ENCODE measurements at places on chromosomes 2 and 18. TPM values are rescaled to one million over a fixed set of nuclear protein-coding genes. Genes with fewer than 3 reads are reported as not detected.

DNA sequence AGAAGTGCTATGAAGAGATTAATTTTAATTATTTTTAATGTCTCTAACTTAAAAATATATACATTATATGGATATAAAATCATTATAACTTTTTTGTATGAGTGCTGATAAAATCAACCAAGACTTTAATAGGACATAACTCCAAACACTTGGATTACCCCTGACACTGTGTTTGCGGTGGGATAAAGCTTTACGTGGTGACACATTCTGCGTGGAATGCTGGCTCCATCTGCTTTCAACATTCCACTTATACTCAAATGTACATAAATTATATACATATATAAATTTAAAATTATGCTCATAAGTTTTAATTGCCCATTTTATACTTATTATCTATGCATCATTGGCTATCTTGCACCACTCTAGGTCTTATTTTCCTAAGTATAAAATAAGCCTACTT lies 30.5 kb downstream of the LINC00305 start:
- no peak for DNase-seq

The METAP1D gene
- polyA plus RNA-seq, result 2.7 TPM

DNA sequence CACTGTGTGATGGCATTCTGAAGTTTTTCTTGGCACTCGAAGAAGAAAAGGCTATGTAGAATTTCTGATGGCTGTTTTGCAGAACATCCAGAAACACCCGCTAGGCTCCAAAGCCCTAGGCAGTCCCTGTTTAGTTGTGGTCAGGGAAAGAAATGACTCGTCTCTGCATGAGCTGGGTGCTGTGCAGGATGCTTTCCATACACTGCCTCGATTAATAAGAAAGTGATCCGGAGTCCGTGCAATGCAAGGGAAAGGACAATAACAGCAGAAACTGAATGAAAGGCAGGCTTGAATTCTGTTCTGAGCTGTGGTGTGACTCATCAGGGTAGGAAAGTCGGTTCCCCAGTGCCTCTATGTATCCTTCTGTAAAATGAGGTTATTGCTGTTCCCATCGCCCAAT lies 18.7 kb downstream of the MAPRE3 start:
- no peak for DNase-seq

The CNGA3 gene
- not detected for polyA plus RNA-seq

GRCh38 chr2:239118675-239119211 lies 270.9 kb downstream of the TWIST2 start:
- DNase-seq, result peak; percentile 17

DNA sequence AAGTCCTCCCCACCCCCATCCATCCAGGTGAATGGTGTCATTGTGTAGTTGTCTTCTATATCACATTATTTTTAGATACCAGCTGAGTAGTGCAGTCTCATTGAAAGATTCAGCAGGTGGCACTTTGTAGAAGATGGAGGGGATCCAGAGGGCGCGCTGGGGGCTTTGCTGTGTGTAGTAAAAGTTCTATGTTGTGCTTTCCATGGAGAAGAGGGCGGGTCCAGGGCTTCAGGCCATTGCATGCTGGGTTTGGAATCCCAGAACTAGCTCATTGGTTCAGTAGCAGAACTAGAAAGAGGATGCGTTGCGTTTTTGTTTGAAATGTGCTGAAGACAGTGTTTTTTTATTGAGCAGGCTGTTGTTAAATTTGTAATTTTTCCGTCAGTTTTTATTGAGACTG lies 120.0 kb downstream of the MAP4K4 start:
- no peak for DNase-seq

GRCh38 chr2:148130581-148130980 lies 109.7 kb downstream of the MBD5 start:
- no peak for DNase-seq

- no peak for DNase-seq
Measured at GRCh38 chr2:46836295-46837111, 79.1 kb downstream of the MCFD2 start.

The IL1R1 gene
- 0.30 TPM for polyA plus RNA-seq

The SOX11 gene
- not detected for polyA plus RNA-seq

The NBEAL1 gene
- 8.5 TPM for polyA plus RNA-seq

The LIMS4 gene
- 2.1 TPM for polyA plus RNA-seq

GRCh38 chr2:192159736-192160135 lies 35.0 kb downstream of the TMEFF2 start:
- no peak for DNase-seq

- DNase-seq, result no peak
Measured at GRCh38 chr18:54856105-54856646, 27.9 kb downstream of the RAB27B start.

DNA sequence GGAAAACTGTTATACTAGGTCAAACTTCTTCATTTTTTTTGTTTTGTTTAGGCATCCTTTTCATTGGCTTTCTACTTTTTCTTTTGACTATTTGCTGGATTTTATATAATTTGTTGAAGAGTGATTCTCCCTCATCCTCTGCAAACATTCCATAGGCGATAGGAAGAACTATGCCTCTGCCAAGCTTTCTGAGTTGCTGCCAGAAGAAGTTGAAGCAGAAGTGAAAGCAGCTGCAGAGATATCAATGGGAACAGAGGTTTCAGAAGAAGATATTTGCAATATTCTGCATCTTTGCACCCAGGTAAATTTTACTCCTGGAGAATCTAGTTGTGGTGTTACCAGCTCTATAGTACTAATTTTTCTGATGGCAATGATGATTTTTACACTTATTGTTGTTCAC lies 25.4 kb downstream of the NOP58 start:
- DNase-seq, result no peak

GRCh38 chr2:189581354-189582139 lies 961 bp upstream of the SLC40A1 start:
- no peak for DNase-seq

The DNPEP gene
- polyA plus RNA-seq, result 69.1 TPM

DNA sequence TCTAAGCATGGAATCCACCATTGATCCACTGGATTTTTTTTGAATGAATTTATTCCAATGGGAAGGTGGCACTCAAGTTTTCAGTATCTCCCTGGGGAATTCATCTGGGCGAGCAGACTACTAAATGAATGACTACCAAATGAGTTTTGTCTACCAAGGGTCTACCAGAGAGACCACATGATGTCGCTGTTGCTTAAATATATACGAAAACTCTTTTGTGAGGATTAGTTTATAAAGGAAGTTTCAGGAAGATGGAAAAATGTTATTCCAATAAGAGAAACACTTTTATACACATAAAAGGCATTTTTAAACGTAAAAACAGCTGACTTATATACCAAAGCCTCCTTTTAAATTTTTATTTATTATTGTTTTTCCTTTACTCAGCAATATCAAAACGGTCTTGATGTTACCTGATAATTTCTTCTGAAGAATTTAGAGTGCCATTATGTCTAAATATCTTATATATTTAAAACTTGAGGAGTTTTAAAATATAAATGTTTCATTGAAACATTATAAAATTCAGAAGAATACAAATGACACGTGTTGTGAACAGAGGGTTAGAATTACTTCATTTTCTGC lies 139.7 kb downstream of the HRH4 start:
- DNase-seq, result no peak

- DNase-seq, result peak; percentile 33
Measured at GRCh38 chr2:160493227-160494028, at the start of gene RBMS1. RBMS1 (minus strand) TSS chr2:160493807; CDS start chr2:160493363, 444 bp downstream.

The SMCHD1 gene
- 42.9 TPM for polyA plus RNA-seq

The VWA3B gene
- polyA plus RNA-seq, result not detected

- DNase-seq, result no peak
Measured at GRCh38 chr18:12238826-12239225, 15.3 kb upstream of the CIDEA start.

GRCh38 chr2:40113272-40113968 lies 334.4 kb upstream of the THUMPD2 start:
- no peak for DNase-seq

DNA sequence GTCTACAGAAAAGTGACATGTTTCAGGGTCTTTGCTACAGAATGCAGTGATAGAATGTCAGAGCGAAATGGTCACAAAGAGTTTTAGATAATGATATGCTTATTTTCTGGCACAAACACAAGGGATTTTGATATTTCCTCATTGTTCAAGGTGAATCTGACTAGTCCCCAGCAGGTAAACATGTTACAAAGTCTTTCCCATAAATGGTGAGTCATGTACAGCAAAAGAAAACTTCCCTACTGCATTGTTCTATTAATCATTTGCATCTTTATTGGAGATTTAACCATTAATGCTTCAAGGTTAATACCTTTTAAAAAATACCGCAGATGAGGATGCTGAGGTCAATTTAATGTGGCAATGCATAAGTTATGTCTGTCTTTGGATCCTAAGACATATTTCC lies 19.1 kb upstream of the TRIB2 start:
- no peak for DNase-seq

The CLHC1 gene
- polyA plus RNA-seq, result 1.1 TPM

GRCh38 chr2:223328578-223328977 lies 273.6 kb downstream of the SCG2 start:
- no peak for DNase-seq

- no peak for DNase-seq
Measured at GRCh38 chr2:40373111-40373510, 78.8 kb downstream of the SLC8A1 start.

The ZBTB7C gene
- polyA plus RNA-seq, result not detected

- no peak for DNase-seq
Measured at GRCh38 chr2:48088994-48089393, 182.7 kb upstream of the FBXO11 start.

GRCh38 chr2:235493775-235494715 lies at the start of gene AGAP1:
AGAP1 (plus strand) TSS chr2:235494043.
- no peak for DNase-seq

DNA sequence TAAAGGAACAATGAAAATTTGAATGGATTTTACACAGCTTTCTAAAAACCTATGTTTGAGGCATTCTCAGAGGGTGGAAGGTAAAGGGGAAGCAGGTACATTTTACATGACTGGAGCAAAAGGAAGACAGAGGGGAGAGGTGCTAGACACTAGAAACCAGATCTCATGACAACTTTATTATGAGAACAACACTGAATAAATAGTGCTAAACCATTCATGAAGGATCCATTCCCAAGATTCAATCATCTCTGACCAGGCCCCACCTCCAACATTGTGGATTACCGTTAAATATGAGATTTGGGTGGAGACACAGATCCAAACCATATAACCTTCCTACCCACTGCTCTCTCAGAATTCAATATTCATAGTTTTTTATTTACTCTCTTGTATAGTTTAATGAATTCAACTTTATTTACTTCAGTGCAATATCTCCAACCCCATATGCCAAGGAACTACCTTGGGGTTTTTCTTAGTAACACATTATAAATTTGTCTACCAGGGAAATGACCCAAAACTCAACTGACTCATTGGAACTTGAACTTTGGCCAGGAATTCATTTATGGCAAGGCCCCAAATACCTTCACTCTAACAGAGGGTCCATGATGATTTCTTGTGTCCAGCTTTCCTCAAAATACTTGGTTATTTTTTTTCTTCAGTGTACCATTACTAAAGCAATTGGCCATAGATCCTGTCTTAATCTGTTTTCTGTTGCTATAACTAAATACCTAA lies 317.8 kb downstream of the GULP1 start:
- DNase-seq, result no peak

The GREB1L gene
- polyA plus RNA-seq, result 0.13 TPM

The ME2 gene
- polyA plus RNA-seq, result 53.9 TPM

DNA sequence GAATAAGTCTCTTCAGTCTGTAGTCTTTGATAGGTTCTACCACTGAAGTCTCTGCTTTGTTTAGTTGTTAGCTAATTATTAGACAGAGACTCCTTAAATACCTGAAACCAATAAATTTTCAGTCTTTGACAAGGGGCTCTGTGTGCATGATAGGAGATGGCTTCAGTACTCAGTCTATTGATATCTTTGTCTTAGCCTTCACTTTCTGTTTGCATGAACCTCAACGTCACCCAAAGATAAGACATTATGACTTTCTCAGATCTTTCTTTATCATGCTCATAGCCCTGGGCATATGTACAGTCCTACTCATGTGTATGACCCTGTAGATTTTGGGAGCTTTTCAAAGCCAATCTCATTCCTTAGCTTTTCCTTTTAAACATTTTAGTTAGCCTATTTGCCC lies 183.5 kb upstream of the GCFC2 start:
- no peak for DNase-seq

DNA sequence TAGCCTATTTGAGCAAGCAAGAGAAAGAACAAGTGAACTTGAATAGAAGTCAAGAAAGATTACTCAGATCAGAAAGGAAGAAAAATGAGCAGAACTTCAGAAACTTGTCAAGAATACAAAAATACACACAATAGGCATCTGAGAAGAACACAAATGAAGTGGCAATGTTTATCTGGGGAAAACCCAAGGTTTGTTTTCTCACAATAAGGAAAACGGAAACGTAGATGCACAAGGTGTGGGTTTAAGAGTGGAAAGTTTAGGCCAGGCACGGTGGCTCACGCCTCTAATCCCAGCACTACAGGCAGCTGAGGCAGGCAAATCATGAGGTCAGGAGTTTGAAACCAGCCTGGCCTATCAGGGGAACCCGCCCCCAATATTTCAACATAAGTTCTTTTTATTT lies 159.5 kb upstream of the GYPC start:
- no peak for DNase-seq

- DNase-seq, result no peak
Measured at GRCh38 chr18:3845161-3845560, 395.2 kb downstream of the TGIF1 start.

DNA sequence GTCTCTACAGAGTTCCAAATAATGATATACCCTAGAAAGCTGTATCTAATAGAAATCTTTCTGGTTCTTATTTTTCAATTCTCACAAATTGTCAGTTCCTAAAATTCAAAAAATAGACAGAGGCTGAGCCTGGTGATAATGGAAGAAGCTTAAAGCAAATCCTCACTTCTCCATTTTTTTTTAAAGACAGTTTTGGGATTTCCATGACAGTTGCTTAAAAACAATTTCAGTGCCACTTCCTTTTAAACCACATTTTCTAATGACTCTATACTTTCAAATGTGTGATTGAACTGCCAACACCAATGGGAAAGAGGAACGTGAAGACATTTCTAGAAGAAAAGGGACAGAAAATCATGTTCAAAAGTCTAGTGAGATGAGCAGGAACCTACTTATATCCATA lies 4.0 kb downstream of the GKN2 start:
- no peak for DNase-seq

DNA sequence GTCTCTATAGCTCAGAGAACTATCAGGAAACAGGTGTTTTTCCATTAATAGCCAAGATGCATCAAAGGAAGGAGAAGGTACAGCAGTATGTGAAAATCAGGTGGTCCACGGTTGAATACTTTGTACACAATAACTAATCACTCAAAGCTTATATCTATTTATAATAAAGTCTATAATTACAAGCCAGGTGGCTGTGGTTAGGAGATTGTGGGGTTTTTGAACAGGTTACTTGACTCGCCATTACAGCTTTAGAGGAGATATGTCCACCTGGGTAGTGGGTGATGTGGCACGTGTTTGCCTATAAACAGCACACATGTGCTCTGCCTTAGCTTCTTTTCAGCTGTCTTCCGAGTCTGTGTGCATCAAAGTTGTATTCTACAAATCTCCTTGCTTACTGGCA lies 892.2 kb upstream of the ZEB2 start:
- DNase-seq, result no peak

Data from CD8-positive, alpha-beta memory T cell (primary cell).